Stimulated activated CD4-positive, alpha-beta T cell treated with anti-CD3 and anti-CD28 coated beads, Interleukin-12 subunit alpha, Interleukin-12 subunit beta, amount 100 ng/mL, for 48 hours (primary cell): ENCODE measurements at places on chromosomes 5 and 9.
A peak's percentile ranks its signal among the peaks of the same experiment; 100 is the strongest.

- no peak for DNase-seq
Observed at GRCh38 chr9:124281931-124282371, 24.2 kb downstream of the NEK6 start.

DNA sequence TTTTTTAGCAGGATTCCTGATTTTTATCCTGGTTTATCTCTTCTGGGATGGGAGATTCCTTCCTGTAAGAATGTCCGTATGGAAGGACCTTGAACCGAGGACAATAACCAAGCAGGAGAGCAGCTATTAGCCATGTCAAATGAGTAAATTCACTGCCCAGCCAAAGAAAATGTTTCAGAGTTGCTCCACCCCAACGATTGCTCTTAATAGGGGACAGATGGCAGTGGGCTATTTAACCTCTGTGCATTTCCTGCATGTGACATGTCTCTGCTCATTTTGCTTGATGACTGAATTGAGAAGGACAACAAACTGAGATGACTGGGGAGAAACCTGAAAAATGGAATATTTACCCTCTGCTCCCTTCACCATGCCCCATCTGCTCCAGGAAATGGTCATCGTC lies 479.9 kb upstream of the ZNF462 start:
- DNase-seq: no peak

- DNase-seq: no peak
Observed at GRCh38 chr9:81661339-81661738, 28.0 kb downstream of the TLE1 start.

- no peak for DNase-seq
Observed at GRCh38 chr5:138226910-138227309, 13.8 kb upstream of the CDC23 start.

DNA sequence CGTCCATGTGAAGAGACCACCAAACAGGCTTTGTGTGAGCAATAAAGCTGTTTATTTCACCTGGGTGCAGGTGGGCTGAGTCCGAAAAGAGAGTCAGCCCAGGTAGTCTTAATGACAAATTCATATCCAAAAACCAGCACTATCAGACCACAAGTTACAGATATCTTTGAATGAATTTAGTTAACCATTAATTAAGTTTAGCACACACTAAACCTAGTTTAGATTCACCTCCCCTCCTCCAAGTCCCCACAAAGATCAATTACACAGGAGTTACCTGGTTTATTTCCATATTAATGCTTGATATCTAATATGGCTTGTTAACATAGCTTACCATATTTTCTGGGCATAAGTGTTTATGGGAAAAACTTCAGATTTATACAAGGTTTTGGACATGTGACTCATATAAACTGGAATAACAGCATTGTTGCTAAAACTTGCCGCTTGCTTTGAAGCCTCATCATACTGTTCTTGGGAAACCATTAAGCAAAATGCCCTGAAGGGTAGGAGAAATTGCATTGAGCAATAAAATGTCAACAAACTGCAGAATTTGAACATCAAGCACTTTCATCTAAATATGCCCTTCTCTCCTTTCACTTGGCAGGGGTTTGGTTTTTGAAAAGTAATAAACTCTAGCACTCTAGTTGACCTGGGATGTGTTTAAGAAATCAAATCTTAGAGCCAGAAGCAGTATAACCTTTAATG lies 166.9 kb downstream of the SNCAIP start:
- DNase-seq: no peak

GRCh38 chr9:33294670-33295432 lies 4.5 kb downstream of the NFX1 start:
- DNase-seq: no peak

DNA sequence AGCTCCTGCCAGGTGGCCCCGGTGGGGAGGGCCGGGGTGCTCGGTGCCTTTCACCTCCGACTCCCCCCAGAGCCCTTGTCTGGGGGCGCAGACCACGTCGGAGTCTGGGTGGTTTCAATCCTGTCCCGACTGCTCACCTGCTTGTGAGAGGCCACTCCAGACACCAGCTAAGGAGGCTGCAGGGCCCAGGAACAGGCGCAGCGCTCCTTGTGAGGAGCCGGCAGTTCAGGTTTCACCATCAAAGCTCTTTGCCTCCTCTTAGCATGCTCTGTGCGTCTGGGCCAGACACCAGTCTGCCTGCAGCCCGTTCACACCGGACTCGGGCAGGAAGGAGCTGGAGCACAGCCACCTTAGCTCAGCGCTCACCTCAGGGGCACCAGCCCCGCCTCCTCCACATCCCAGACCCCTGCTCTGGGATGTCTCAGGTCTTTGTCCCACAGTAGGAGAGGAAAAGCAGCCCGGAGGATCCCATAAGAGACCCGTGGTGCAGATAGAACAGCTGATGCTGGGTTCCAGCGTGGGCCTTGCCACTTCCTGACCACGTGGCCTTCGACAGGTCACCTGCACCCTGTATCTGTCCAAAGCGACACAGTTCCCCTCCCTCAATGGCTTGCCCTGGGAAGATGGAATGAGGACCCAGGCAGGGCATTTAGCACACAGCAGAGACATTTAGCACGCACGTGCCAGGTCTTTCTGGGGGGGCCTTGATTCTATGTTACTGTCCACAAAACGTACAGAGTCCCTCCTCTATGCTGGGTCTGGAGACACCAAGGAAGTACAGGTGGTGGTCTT lies 106.2 kb upstream of the LMX1B start:
- DNase-seq: no peak

GRCh38 chr9:82923912-82924605 lies 138.9 kb downstream of the RASEF start:
- DNase-seq: no peak

DNA sequence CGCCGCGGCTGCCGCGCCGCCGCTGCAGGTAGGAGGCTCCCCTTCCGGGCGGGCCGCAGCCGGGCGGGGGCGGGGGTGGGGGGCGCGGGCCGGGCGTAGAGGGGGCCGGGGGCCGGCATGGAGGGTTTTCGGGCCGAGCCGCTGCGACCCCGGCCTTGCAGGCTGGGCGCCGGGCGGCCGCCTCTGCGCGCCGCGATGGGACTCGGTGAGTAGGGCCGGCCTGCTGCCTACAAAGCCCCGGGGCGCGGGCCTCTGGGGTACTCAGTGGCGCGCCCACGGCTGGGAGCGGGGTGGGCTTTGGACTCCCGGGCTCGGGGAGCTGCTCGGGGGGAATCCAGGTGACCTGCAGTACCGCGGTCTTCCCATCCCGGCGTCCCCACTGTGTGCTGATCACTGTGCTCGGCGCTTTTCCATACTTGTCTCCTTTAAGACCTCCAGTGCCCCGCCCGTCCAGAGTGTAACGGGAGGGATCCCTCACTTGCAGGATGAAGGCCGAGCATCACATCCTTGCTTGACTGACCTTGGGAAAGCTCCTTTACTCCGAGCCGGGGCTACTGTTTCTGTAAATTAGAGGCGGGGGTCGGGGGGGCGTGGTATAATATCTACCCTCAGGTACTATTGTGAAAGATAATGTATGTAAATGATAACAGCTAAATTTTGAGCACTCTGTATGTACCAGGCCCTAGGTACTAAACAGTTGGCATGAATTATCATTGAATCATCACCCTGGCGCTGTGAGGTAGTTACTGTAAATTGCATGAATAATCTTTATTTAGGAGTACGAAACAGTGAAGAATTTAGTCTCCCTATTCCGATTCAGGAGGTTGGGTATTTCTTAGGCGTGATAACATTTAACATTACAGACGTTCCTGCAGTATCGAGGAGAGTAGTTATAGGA lies 672 bp downstream of the MSANTD3 start:
- peak; percentile 4 for DNase-seq

- no peak for DNase-seq
Observed at GRCh38 chr9:69248005-69248404, 73.9 kb downstream of the TJP2 start.

- DNase-seq: no peak
Observed at GRCh38 chr5:122702524-122702875, 72.4 kb upstream of the SNX2 start.

DNA sequence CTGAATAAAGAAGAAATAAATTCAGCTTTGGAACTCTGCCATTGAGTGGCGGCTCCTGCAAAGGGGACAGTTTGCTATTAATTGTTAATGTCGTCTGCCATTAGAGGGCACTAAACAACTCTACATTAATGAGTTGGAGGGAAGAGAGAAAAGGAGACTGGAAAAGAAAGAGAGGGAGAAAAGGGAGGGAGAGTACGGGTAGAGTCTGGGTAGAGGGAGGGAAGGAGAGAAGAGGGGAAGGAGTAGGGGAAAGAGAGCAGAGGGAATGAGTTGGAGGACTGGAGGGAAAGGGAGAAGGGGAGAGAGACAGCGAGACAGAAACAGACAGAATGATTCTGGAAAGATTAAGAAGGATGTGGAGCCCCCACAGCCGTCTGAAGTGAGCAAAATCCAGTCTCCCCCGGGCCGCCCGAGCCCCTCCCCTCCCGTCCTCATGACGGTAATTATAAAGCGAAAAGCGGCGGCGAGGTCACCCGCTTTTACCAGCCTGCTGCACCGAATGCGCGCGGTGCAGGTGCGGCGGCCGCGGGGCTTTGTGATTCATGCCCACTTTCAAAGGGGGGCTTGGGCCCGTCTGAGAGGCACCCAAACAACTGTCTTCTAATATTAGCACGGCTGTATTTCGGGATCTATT lies 1.9 kb upstream of the FST start:
- DNase-seq: no peak

GRCh38 chr9:128361296-128361985 lies 9.7 kb upstream of the URM1 start:
- no peak for DNase-seq

DNA sequence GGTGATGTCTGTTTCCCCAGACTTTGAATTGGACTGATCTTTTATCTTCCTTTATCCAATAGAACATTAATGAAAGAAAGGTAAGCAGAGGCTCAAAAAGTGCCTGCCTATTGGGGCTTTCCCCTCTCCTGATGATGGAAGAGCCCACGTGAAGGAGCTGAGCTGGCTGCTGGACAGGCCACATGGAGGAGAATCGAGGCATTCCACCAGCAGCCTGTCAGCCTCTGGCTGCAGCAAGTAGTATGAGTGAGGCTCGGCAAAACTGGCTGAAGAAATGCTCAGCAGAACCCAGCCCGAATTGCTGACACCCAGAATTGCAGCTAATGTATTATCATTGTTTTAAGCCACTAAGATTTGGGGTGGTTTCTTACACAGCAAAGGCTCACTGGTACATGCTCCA lies 66.5 kb upstream of the STC2 start:
- DNase-seq: no peak

GRCh38 chr9:90515510-90515909 lies 127.1 kb downstream of the DIRAS2 start:
- DNase-seq: no peak

GRCh38 chr9:130846487-130847305 lies 11.6 kb downstream of the ABL1 start:
- DNase-seq: no peak

GRCh38 chr9:113387560-113388230 lies 10.9 kb upstream of the HDHD3 start:
- no peak for DNase-seq

GRCh38 chr9:137494104-137494544 lies 35.0 kb upstream of the NSMF start:
- no peak for DNase-seq

GRCh38 chr9:76038431-76038830 lies 148.0 kb downstream of the PCSK5 start:
- DNase-seq: no peak

DNA sequence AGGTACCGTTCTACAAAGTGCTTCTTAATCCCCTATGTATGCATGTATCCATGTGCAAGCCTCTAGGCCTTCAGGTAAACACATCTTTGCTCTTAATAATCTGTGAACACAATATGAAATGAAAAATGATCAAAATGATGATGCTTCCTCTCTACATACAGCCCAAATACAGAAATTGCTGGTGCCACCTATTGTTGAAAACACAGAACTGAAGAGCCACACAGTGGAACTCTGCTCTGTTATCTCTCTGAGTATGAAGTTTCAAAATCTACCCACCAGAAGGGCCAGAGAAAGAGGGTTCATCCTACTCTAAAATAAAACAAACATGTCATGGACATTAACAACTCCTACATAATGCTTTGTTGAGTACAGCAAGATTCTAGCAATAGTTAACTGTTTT lies 71.3 kb downstream of the GLIS3 start:
- DNase-seq: no peak

GRCh38 chr5:5178136-5178535 lies 38.0 kb downstream of the ADAMTS16 start:
- no peak for DNase-seq

DNA sequence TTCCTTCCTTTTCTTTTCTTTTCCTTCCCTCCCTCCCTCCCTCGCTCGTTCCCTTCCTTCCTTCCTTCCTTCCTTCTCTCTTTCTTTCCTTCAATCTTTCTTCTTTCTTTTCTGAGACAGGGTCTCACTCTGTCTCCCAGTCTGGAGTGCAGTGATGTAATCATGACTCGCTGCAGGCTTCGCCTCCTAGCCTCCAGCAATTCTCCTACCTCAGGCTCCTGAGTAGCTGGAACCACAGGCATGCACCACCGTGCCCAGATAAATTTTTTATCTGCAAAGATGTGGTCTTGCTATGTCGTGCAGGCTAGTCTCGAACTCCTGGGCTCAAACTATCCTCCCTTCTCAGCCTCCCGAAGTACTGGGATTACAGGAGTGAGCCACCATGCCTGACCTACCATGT lies 81.4 kb downstream of the SPATA31C2 start:
- DNase-seq: no peak

DNA sequence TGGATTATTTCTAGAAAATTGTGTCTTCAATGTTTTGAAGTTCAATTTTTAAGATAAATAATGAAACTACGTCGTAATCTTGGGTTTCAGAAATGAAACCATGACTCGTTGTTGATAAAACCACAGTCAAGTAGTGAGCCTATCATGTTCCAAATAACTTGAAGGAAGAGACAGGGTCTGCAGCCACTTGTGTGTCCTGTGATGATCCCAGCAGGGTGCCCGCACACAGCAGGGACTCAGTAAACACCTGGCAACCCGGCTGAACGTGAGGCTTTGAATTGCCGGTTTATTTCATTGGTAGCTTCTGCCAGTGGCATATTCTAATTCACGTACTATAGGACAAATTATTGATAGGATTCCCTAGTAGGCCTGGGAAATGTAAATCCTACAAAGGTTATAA lies 679.6 kb downstream of the IRX1 start:
- no peak for DNase-seq

GRCh38 chr5:2164586-2164985 lies 281.9 kb upstream of the IRX4 start:
- no peak for DNase-seq

- no peak for DNase-seq
Observed at GRCh38 chr5:139565411-139566305, 4.5 kb downstream of the UBE2D2 start.

- DNase-seq: no peak
Observed at GRCh38 chr5:136149891-136150290, 17.2 kb downstream of the SMAD5 start.

GRCh38 chr5:109910874-109911273 lies 221.1 kb downstream of the MAN2A1 start:
- no peak for DNase-seq

DNA sequence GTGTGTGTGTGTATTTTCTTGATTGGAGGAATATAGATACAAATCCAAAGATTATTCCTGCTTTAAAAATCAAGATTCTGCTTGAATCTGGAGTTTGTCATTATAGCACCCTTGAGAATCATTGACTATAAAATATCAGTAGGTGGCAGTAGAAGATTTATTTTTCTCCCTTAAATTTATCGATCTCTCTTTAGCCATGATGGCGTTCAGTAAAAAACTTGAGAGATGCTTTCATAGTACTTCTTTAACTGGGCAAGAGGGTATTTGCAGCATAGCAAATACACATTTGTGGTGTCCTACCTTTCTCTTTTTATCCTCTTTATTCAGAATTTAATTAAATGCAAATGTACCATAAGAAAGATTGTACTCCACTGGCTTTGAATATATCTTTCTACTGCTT lies 307.7 kb downstream of the ADGRV1 start:
- DNase-seq: no peak
